ENCODE measurements at places on chromosomes 11 and 22.

- no peak for DNase-seq
Measured at GRCh38 chr11:19013181-19013857, 47.2 kb downstream of the MRGPRX2 start.

- DNase-seq, result no peak
Measured at GRCh38 chr11:66910669-66911068, 47.5 kb downstream of the PC start.

GRCh38 chr22:23774922-23775436 lies 2.3 kb downstream of the MMP11 start:
- no peak for DNase-seq

- DNase-seq, result no peak
Measured at GRCh38 chr11:16191212-16191867, 165.0 kb downstream of the SOX6 start.

GRCh38 chr22:41368543-41369423 lies 13.0 kb upstream of the TEF start:
- no peak for DNase-seq

DNA sequence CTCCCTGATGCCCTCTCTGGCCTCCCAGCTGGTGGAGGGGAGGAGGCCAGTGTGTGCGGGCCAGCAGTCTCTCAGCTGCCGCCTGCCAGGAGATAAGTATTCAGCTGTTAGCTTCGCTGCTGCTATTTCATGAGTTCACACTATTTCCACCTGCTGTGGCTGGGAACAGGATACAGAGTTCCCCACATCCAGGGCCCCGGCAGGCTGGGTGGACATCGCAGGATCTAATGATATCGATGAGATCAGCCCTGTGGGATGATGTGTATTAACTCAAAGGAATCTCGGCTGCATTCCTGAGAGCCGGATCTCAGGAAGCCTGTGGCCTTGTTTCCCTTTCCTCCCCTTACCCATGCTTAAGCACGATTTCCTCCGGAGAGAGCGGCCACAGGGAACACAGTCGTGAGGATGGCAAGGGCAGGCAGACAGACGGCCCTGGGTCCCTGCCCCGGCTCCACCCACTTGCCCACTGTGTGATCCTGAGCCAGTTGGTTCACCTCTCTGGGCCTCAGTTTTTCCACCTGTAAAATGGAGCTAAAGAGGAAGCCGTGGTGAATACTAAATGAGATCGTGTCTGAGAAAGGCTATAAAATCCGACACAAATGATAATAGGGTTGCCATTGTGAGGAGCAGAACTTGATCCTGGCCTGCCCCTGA lies 6.5 kb upstream of the PVALB start:
- no peak for DNase-seq

- DNase-seq, result no peak
Measured at GRCh38 chr22:29483254-29483653, 3.2 kb downstream of the NEFH start.

GRCh38 chr11:68955607-68955958 lies 25.2 kb downstream of the MRGPRD start:
- no peak for DNase-seq

GRCh38 chr11:103897160-103897936 lies 139.1 kb upstream of the DDI1 start:
- no peak for DNase-seq

Measured in stimulated activated CD4-positive, alpha-beta T cell treated with anti-CD3 and anti-CD28 coated beads, Interleukin-4, amount 100 ng/mL, for 48 hours (primary cell).